GM23338 (cell line): ENCODE measurements at places on chromosomes 7 and 10. TPM values are rescaled to one million over a fixed set of nuclear protein-coding genes. Genes with fewer than 3 reads are reported as not detected.

DNA sequence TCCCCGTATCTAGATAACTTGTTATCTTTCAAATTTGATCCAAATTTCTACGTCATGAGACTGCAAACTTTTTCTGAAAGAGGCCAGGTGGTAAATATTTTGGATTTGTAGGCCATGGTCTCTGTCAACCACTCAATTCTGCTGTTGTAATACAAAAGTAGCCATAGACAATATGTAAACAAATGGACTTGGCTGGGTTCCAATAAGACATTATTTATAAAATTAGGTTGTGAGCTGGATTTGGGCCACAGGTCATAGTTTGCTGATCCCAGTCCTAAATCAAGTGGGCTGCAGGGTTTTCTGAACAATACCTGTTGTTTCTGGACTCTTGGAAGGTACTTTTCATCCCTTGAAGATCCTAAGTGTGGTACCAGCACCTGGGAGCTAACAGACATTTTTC lies 1178.0 kb downstream of the SORCS1 start:
- no peak overlapping the region for H3K27ac ChIP-seq
- no peak for DNase-seq
- no peaks in the 10 kb centered on the region for H3K27me3 ChIP-seq

ITGA8 gene
- not detected in 2 replicates for total RNA-seq

HTR7 gene
- 41.0 and 42.2 TPM in 2 replicates for total RNA-seq

GRCh38 chr10:66717231-66717981 lies 208.4 kb upstream of the LRRTM3 start:
- no peaks in the 10 kb centered on the region for H3K27me3 ChIP-seq
- no peaks in the 10 kb centered on the region for H3K36me3 ChIP-seq
- no peak overlapping the region for H3K27ac ChIP-seq
- no peak overlapping the region for H3K4me3 ChIP-seq
- H3K4me1 ChIP-seq: no peaks in the 10 kb centered on the region

DNA sequence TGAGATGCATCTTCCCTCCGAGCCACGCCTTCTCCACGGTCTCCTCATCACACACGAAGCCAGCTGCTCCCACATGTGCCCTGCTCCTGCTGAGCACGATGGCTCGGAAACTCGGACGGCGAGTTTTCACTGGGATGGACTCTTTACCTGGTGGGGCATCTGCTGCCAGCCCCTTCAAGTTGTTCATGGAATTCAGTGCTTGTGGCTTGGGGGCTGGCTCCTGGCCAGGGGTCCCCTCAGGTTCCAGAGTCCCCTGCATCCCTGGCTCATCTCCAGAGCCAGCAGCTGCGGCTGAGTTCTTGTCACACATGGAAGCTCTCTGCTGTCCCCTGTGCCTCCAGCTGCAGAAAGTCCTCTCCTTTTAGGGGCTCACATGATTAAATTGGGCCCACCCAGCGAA lies 654.0 kb downstream of the SDK1 start:
- no peak overlapping the region for H3K27ac ChIP-seq
- DNase-seq: no peak
- H3K36me3 ChIP-seq: no peaks in the 10 kb centered on the region
- no peaks in the 10 kb centered on the region for H3K4me1 ChIP-seq
- no peak overlapping the region for H3K4me3 ChIP-seq

GRCh38 chr7:43211286-43211685 lies 98.8 kb downstream of the HECW1 start:
- no peaks in the 10 kb centered on the region for H3K27me3 ChIP-seq
- no peaks in the 10 kb centered on the region for H3K36me3 ChIP-seq
- peak overlapping the region; percentile 52 for H3K27ac ChIP-seq

DNA sequence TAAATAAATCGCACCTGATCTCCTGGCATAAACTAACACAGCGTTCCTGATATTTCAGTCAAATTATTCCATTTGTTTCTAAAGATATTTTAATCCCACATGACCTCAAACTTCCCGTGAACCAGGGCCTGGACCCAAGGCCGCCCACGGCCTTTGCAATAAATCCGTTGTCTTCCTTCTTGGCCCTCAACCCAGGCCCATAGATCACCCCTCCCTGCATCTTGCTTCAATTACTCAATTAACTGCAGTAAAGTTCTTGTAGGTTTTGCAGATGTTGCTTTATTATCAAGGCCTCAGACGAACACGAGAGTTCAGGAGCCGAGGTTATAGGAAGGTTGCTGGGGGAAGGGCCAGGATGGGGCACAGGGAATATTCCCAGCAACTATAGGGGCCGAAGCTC lies 249.4 kb downstream of the RAB11FIP2 start:
- H3K36me3 ChIP-seq: no peaks in the 10 kb centered on the region
- no peak for DNase-seq
- no peaks in the 10 kb centered on the region for H3K27me3 ChIP-seq
- no peaks in the 10 kb centered on the region for H3K4me1 ChIP-seq

UCN3 gene
- not detected in 2 replicates for total RNA-seq

DNA sequence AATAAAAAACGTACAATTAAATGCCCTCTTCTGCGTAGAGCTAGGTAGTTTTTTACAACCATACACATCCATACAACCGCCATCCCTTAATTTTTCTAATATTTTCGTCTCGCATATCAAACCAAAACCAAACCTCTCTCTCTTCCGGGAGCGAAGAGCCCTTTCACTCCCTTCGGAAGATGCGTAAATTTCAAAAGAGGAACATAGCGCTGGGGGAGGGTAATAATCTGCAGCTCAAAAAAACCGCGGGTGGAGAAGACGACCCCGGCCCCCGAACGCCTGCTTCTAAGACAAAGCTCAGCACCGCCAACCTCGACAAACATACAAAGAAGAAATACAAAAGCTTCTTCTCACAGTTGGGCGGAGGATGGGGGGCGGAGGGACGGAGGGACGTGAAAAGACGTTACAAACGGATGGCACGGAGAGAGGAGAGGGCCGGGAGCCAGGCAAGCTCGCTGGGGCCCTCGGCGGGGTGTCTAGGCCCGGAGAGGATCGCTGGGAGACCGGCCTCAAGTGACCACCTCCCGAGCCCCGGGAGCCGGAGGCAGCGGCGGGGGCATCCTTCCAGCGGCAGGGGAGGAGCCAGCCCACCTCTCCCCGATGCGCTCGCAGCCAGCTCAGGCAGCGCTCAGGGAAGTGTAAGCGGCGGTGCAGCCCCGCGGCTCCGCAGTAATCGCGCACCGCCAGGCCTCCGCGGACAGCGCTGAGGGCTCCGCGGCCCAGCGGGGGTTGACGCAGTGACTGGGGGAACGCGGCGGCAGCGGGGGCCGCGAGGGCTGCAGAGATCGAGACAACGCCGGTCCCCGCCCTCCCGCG lies 851 bp downstream of the MKRN1 start:
- no peaks in the 10 kb centered on the region for H3K36me3 ChIP-seq
- H3K27ac ChIP-seq: peak overlapping the region; percentile 98
- H3K27me3 ChIP-seq: no peaks in the 10 kb centered on the region

- no peak for DNase-seq
- H3K27me3 ChIP-seq: no peaks in the 10 kb centered on the region
- H3K4me3 ChIP-seq: no peak overlapping the region
- H3K27ac ChIP-seq: no peak overlapping the region
- H3K36me3 ChIP-seq: no peaks in the 10 kb centered on the region
These were observed 963.8 kb downstream of the LRMDA start for GRCh38 chr10:76395251-76395650.

DNA sequence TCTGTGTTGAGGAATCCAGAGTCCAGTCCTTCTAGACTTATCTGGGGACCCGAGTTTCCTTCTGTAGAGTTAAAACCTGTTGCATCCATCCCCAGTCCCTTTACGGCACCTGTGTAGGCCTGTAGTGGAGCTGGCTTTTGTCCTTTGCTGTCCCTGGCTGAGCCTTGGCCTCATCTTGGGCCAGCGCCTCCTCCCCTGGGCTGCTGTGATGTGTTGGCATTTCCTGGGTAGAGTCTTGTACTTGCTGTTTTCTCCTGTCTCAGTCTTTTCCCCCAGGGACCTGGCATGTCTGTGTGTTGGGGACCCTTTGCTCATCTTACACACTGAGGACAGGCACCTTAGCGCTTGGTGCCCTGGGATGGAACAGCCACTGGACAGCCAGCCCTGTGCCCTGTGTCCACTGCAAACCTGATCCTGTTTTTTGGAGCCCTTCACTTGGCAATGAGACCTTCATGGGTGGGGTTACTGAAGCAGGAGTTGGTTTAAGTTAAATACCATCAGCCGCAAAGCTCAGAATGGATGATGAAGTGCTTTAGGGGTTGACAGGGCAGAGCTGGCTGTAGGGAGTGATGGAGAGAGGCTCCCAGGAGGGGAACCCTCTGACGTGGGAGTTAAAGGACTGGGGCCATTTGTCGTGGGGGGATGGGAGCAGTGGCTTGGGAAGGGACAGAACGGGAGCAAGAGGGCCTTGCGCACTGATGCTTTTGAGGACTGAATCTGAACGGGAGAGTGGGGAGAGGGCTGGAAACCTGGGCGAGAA lies 50.9 kb downstream of the CUX1 start:
- H3K27me3 ChIP-seq: no peaks in the 10 kb centered on the region
- H3K27ac ChIP-seq: peak overlapping the region; percentile 88
- H3K4me1 ChIP-seq: peaks cover 51% of the 10 kb centered on the region
- DNase-seq: no peak
- H3K4me3 ChIP-seq: no peak overlapping the region
- H3K36me3 ChIP-seq: no peaks in the 10 kb centered on the region

LAMB4 gene
- not detected in 2 replicates for total RNA-seq

WNT2 gene
- not detected in 2 replicates for total RNA-seq

MOGAT3 gene
- total RNA-seq: 0.85 TPM in 1 of 2 replicates, not detected in the other

AVPI1 gene
- total RNA-seq: 7.4 and 8.2 TPM in 2 replicates

ITIH2 gene
- total RNA-seq: not detected in 2 replicates

GRCh38 chr7:14807507-14807906 lies 95.0 kb downstream of the DGKB start:
- peaks cover 2% of the 10 kb centered on the region; the same call in 1 of the 2 replicates for H3K4me1 ChIP-seq
- H3K27ac ChIP-seq: no peak overlapping the region
- no peaks in the 10 kb centered on the region for H3K36me3 ChIP-seq
- H3K4me3 ChIP-seq: no peak overlapping the region
- DNase-seq: no peak

DNA sequence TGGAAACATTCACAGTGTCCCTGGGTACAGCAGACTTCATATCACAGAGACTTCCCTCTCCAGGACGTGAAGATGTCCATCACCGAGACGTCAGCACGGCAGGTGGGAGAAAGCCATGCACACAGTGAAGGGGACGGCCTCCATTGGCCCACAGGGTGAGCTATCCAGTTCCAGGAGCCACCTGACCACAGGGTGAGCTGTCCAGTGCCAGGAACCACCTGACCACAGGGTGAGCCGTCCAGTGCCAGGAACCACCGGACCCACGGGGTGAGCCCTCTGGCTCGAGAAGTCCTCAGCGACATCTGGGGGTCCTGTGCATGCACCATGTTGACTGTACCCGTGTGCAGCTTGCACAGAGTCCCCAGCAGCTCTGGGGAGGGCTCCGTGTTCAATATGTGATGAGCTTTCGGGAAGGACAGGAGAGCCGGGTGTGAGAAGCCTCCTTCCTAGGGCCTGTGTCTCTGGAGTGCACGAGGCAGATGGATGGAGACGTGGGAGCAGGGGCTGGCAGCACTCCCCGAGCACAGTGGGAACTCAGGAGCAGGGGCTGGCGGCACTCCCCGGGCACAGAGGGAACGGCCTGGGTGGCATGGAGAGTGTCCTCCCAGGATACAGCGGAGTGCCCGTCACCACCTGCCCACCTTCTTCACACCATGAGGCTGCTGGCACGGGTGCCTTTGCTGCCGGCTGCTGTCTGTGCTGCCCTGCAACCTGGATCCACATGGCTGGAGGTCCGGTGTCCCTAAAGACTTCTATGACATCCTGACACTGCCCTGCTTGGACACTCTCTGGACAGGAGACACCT lies 616.2 kb downstream of the DNAJB6 start:
- no peaks in the 10 kb centered on the region for H3K4me1 ChIP-seq
- no peaks in the 10 kb centered on the region; the same call in 1 of the 2 replicates for H3K36me3 ChIP-seq
- no peak overlapping the region for H3K27ac ChIP-seq
- no peaks in the 10 kb centered on the region for H3K27me3 ChIP-seq

PARD3 gene
- 41.7 and 51.4 TPM in 2 replicates for total RNA-seq

- H3K4me3 ChIP-seq: no peak overlapping the region
- no peaks in the 10 kb centered on the region for H3K27me3 ChIP-seq
These were observed 9.7 kb downstream of the IFIT3 start for GRCh38 chr10:89337484-89337883.

OR2A12 gene
- total RNA-seq: not detected in 2 replicates

RTKN2 gene
- 23.6 and 25.4 TPM in 2 replicates for total RNA-seq

DNA sequence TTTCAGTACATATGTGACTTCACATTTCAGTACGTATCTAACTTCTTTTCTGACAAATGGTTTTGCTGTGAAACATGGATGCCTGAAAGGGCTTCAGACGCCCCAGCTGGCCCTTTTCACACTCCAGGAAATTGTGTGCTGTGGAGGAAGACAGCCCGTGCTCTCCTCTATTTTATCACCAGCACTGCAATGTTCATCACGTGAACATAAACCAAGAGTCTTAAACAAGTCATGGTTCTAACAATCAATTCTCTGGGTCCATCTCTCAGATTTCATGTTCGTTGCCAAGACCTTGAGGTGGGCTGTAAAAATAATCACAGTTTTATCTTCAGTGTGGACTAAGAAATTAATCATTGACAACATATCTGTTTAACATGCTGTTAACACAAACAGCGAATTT lies 141.2 kb downstream of the WDR37 start:
- no peaks in the 10 kb centered on the region for H3K27me3 ChIP-seq
- peaks cover 13% of the 10 kb centered on the region for H3K4me1 ChIP-seq
- DNase-seq: no peak
- H3K36me3 ChIP-seq: no peaks in the 10 kb centered on the region; the same call in 1 of the 2 replicates
- no peak overlapping the region for H3K27ac ChIP-seq

GRCh38 chr10:84522612-84523462 lies 194.4 kb downstream of the CCSER2 start:
- no peaks in the 10 kb centered on the region for H3K36me3 ChIP-seq
- H3K4me3 ChIP-seq: no peak overlapping the region
- DNase-seq: peak; percentile 21
- H3K27me3 ChIP-seq: no peaks in the 10 kb centered on the region
- H3K27ac ChIP-seq: no peak overlapping the region
